ENCODE measurements at places on chromosomes 16 and 17.

DNA sequence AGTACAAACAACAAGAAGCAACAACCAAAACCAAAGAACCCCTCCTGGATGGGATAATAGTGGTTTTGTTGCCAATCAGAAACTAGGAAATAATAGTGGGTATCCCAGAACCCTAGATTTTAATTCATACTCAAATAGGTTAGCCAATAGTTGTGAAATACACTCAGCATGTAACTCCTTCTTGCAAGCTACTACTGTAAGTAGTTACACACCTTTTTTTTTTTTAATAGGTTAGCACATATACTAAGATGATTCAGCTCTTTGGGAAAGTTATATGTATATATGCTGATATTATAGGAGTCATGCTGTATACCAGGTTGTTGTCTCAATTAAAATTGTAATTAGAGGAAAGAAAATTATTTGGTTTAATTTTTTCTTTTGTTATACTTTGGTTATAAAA, 92.5 kb upstream of the HAS3 start:
- no peak for DNase-seq

GRCh38 chr17:28883967-28884702, 13.4 kb downstream of the FLOT2 start:
- DNase-seq, result no peak

- peak; percentile 84 for DNase-seq
Observed at GRCh38 chr17:15436473-15437302, 30.7 kb downstream of the CDRT4 start.

- no peak for DNase-seq
Observed at GRCh38 chr17:41864498-41864835, 756 bp downstream of the KLHL11 start.

GRCh38 chr16:85652431-85653221, 36.1 kb downstream of the GINS2 start:
- no peak for DNase-seq

- no peak for DNase-seq
Observed at GRCh38 chr17:71527311-71527710, 593.5 kb upstream of the SOX9 start.

DNA sequence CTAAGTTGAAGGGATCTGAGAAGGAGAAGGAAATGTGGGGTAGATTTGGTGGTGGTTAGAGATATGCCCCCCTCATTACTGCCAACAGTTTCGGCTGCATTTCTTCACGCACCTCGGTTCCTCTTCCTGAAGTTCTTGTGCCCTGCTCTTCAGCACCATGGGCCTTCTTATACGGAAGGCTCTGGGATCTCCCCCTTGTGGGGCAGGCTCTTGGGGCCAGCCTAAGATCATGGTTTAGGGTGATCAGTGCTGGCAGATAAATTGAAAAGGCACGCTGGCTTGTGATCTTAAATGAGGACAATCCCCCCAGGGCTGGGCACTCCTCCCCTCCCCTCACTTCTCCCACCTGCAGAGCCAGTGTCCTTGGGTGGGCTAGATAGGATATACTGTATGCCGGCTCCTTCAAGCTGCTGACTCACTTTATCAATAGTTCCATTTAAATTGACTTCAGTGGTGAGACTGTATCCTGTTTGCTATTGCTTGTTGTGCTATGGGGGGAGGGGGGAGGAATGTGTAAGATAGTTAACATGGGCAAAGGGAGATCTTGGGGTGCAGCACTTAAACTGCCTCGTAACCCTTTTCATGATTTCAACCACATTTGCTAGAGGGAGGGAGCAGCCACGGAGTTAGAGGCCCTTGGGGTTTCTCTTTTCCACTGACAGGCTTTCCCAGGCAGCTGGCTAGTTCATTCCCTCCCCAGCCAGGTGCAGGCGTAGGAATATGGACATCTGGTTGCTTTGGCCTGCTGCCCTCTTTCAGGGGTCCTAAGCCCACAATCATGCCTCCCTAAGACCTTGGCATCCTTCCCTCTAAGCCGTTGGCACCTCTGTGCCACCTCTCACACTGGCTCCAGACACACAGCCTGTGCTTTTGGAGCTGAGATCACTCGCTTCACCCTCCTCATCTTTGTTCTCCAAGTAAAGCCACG, 28.3 kb downstream of the STH start:
- peak; percentile 63 for DNase-seq

DNA sequence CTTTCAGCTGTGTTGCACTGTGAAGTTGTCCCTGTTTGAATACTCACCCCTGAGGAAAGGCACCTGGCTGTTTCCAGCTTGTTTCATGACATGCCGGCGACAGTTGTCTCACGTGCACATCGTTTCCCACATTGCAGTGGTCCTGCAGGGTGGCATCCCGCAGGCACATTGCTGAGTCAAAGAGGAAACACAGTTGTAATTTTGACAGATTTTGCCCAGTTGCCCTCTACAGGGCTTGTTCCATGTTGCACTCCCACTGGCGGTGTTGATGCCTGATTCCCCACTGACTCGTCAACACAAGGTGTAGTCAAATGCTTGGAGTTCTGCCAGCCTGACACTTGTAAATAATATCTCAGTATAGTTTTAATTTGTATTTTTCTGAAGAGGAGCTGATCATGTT, 23.8 kb downstream of the EPN2 start:
- peak; percentile 19 for DNase-seq

DNA sequence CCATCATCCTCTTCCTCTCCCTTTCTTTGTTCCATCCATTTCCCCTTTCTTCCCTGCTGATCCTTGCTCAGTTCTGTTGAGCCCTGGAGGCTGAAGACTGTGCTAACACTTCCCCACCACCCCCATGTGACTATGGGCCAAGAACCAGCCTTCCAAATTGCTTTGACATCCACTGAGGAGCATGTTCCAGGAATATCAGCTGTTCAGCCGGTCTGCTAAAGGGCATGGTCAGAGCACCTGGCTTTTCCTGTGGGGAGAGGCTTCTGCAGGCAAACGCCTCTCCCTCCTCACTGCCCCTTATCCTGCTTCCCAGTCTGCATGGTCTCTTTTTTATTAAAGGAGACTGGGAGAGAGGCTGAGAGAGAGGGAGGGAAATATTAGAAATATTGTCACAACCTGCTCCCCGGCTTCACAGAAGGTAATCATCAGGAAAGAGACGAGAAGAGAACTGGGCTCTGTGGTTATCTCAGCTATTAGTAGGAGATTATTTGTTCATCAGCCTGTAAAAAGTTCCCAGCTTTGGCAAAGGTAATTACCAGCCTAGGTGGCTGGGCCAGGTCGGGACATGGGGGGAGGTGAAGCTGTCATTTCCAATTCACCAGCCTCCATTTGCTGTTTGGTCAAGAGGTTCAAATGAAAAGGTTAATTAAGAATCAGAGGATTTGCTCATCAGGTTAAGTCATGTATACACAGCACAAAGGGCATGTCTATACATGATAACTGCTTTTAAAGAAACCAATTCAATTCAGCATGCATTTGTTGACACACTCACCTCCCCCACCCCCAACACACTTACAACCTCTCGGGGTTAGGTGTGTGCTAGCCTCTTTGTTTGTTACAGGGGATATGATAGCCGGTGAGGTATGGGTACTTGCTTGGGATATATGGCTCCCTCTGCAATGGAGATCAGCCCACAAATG, 83.7 kb upstream of the CRHR1 start:
- DNase-seq, result no peak

GRCh38 chr17:44345454-44346026, 438 bp downstream of the GRN start:
- peak; percentile 57 for DNase-seq

DNA sequence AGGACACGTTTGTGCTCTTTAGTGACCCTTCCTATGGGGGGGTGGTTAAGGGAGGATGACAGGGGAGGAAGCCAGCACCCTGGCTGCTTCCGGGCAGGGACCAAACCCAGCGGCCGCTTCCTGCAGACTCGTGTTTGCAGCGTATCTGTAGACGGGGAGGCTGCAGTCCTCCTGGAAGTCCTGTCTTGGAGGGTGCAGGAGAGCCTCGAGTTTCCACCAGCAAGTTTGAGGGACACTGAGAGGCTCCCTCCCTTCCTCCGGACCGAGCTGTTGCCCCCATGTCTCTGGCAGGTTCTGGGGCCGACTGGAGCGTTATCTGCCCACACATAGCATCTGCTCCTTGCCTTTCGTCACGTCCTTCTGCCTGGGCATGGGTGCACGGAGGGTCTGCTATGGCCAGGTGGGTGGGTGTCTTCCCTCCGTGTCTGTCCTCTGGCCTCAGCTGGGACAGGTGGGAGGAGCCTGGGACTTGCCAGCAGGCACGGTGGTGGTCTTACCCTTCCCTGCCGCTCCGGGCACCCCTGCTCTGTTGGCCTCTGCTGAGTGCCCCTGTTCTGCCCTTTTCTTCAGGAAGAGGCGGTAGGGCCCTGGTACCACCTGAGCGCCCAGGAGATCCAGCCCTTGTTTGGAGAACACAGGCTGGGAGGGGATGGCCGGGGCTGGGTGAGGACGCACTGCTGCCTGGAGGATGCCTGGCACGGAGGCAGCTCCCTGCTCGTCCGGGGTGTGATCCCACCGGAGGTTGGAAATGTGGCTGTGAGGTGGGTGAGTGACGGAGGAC, 8.8 kb downstream of the ENGASE start:
- DNase-seq, result no peak

DNA sequence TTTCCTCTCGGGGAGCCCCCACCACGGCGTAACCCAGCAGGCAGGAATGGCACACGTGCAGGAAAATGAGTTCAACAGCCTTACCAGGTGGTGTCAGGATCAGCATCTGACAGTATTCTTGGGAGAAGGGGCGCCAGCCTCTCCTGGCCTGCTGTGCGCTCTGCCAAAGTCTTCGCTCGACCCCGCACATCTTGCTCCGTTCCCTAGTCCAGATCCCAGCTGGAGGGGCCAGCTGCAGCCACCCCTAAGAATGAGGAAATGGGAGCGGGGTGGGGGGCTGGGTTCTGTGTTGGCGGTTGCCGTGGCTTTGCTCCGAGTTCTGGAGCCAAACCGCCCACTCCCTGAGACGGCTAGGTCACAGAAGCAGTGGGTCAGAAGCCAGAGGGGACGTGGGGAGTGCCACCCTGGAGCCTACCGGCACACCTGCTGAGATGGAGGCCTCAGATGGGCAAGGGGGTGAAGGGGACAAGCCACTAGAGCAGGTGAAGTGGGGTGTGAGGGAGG, at the start of gene CHCT1:
CHCT1 (plus strand) TSS at position 328 of the 504 bp plus-strand sequence; CDS start at position 432, 104 bp downstream.
- peak; percentile 78 for DNase-seq

GRCh38 chr16:20865420-20866131, 34.6 kb downstream of the DCUN1D3 start:
- no peak for DNase-seq

- DNase-seq, result no peak
Observed at GRCh38 chr16:84851192-84852127, 31.7 kb downstream of the CRISPLD2 start.

All from MV-4-11 (cell line).